ENCODE measurements at places on chromosomes 7 and 10.
A peak's percentile ranks its signal among the peaks of the same experiment; 100 is the strongest.

GRCh38 chr7:151426441-151426903 is 13.5 kb downstream of the CRYGN start:
- DNase-seq, result peak; percentile 50

DNA sequence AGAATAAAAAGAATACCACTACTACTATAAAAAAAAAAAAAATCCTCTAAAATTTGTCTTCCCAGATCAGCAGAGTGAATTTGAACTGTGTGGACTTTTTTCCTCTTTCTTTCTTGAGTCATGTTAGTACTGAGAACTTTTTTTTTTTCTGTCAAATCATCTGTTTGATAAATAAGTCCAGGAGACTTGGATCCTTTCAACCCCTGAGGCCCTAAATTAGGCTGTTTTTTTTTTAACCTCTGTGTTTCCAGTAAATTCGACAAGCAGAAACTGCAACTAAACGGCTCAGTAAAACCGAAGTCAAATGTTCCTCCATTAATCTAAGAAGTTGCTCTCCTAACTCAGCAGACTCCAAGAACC is 2.7 kb downstream of the MAP3K8 start:
- no peak for DNase-seq

DNA sequence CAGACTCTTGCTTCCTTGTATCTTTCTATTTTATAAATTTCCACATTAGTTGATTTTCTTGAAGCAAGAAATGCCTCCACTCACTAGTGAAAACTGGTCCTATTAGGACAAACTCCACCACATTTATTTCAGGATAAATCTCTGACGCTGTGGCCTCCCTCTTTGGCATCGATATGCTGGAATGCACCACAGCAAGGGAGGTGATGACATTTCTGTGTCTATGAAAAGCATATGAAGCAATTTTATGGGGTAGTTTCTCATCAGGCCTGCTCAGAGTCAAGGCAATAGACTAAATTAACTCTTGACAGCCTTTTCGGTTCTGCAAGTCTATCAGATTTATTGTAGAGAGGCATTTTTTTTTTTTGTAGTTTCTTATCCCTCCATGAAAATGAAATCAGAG is 304.4 kb downstream of the ZEB1 start:
- no peak for DNase-seq

DNA sequence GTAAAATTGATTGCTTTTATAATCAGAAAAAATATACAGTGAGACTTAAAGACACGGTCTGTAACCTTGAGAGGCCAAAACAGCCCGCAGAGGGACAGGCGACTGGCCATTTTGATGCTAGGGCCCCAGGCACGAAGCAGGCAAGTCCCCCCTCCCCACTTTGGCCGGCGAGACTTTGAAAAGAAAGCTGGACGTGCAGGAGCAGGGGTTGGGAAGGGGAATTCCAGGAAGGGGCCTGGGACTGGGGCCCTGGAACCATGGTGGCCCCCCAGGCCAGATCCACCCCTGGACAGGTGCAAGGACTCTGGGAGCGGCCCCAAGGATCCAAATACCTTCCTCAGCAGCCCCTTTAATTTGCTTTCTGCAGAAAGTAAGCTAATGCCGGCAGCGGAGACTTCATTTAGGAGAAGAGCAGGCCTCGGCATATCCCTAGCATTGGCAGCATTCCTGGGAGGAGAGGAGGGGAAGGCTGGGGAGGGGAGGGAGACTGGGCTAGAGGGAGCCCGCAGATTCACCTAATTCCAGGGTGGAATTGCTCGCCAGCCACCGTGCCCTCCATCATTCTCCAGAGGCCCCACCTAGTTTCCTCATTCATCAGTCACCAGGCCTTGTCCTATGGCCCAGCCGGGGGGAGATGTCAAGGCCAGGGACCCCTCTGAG is 24.9 kb upstream of the TNRC18 start:
- no peak for DNase-seq

GRCh38 chr10:95400787-95401186 is 110.0 kb upstream of the PDLIM1 start:
- DNase-seq, result no peak

GRCh38 chr7:42143711-42144600 is 93.1 kb downstream of the GLI3 start:
- DNase-seq, result no peak

- DNase-seq, result no peak
Observed at GRCh38 chr10:78049851-78050250, 16.2 kb downstream of the RPS24 start.

DNA sequence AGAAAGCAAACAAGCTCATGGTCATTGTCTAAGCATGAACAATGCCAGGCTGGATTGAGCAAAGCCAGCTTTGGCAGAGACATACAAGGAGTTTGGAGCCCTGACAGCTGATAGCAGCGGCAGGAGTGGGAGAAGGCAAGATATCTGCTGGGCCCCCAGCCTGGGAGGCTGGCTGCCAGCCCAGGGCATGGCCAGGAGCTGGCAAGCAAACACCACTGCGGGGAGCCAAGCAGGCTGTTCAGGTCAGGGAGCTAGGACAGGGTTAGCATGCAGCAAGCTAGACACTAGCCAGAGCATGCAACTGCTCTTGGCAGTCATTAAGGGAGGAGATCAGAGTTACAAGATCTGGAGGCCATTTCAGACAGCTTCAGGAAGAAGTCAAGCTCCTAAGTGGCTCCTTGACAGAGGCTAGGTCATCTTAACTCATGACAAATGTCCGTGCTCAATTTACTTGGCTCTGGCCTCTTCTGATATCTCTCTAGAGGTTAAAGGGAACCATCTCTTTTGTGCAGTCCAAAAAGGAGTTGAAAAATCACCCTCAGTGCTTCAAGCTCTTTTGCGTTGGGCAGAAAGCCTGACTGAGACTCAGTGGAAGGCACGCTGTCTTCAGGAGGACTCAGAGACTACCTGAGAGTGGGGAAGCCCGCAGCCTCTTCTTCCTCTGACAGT is 436.8 kb upstream of the C7orf33 start:
- DNase-seq, result peak; percentile 98

All from NCI-H1092 treated with DMSO at 0.1 percent for 48 hours (cell line).